ENCODE measurements at places on chromosomes 12 and 14.

DNA sequence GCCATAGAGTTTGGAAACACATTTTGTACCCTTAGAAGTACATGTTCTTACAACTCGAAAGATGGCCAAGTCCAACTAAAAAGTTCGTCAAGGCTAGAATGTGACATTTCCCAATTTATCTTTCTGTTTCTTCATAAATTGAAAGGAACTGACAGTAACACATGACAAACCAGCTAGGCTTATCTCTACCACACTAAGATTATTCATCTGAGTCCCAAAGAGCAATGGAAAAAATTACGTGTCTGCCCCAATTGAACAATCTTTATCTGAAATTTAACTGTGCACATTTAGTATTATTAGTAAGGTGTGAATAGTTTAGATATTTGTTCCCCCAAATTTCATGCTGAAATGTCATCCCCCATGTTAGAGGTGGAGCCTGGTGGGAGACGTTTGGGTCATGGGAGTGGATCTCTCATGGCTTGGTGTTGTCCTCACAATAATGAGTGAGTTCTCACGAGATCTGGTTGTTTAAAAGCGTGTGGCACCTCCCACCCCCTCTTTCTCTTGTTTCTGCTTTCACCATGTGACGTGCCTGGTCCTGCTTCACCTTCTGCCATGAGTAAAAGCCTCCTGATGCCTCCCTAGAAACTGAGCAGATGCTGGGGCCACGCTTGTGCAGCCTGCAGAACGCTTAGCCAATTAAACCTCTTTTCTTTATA is 13.3 kb downstream of the CPM start:
- DNase-seq = no peak

DNA sequence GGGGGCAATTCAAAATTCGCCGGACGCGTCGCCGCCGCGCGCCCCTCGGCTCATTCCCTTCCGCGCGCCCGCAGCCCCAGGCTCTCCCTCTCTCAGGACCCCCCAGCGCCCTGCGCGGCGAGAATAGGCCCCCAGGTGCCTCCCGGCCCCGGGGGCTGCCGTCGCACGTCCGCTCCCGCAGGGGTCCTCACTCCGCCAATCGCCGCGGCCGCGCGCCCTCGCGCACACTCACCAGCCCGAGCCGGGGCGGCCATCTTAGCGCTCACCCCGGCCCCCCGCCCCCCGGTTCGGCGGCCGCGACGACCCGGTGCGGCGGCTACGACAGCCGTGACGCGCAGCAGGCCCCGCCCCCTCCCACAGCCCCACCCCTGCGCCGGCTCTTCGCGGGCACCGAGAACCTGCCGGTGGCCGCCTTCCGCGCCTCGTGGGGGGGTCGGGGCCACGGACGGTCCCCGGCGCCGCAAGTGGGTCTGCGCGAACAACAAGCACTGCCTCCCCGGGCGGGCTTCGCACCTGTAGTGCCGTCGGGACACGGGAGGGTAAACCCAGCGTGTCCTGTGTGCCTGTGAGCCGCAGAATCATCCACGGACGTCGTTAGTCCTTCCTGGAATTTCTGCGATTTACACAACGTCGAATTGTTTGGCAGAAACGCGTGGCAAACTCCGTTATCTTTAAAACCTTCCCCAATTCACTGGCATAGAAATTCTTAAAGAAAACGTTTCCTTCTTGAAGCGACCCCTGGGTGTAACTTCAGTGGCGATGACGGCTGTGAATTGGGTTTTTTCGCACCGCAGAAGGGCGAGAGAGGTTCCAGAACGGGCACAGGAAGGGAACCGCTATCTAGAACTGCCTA is 2.5 kb downstream of the USP44 start:
- no peak for DNase-seq

- no peak for DNase-seq
These were observed 189.5 kb downstream of the MED13L start for GRCh38 chr12:116087962-116088361.

- no peak for DNase-seq
These were observed 835 bp downstream of the MYL6 start for GRCh38 chr12:56158926-56159461.

DNA sequence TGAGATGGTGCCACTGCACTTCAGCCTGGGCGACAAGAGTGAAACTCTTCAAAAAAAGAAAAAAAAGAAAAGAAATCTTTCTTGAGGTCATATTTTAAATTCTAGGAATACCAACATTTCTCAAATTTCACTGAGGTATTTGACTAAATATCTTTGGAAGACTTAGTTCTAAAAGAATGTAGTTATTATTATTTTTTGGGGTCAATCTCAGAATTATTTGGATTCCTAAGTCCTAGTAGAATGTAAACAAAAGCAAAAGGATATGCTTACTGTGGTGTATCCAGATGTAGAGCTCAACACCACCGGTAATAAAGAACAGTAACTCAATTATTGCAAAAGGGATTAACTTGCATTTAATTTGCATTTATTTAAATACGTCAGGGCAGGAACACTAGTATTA is 25.0 kb downstream of the PRICKLE1 start:
- DNase-seq = no peak

- no peak for DNase-seq
These were observed 8.5 kb upstream of the MYO1A start for GRCh38 chr12:57058454-57058853.

DNA sequence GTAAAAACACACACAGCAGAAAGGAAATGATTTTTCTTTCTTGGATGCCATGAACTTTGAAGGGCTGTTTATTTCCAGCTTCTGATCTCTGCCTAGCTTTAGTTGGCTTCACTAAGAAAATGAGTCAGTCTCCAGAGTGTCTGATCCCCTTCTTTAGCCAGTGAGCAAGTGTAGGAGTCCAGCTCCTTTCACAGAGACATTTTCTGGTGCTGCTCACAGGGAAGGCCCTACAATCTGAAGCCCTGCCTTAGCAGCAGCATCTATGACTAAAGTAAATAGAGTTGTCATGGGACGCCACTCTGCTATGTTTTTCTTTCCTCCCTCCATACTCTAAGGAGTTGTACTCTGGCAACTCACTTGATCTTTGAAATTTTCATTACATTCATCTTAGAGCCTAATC is 103.5 kb downstream of the RPAP3 start:
- DNase-seq = no peak

DNA sequence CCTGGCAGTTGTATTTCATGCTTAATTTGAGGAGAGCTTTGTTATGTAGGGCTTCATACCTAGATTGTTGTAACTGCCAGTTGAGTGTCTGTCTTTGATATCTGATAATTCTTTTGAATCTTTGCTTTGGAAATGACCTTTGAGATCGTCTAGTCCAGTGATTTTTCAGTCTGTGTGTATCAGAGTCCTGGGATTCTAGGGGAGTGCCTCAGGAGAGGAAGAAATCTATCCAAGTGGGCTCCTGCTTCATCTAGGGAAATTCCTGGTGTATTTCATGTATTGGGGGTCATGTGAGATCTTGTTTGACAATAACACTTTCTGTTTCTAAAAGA is 98.6 kb downstream of the FIGNL2 start:
- DNase-seq = no peak

Data from GOT3 (cell line).